Activated CD4-positive, alpha-beta T cell treated with anti-CD3 and anti-CD28 coated beads, Interleukin-10, Interleukin-2, amounts not matched to agents 100 ng/mL and 50 ng/mL, durations not matched to agents 16 hours and 8 hours (primary cell): ENCODE measurements at places on chromosomes 3 and 15.

GRCh38 chr15:90620379-90621067 is 90.8 kb downstream of the CRTC3 start:
- peak; percentile 53 for DNase-seq

DNA sequence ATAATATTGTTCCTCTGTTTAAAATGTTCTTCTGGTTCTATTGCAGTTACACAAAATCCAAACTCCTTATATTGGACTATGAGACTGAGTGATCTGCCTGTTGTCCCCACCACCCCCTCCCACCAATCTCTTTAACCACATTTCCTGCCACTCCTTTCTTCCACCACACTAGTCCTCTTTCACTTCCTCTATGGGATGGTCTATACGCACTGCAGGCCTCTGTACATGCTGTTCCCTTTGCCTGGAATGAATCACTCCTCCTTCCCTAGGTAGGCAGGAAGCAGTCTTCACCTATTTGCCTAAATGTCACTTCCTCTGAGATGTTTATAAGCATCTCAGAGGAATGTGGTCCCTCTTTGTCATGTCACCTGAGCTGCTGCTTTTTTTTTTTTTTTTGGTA is 4.0 kb downstream of the MAP2K1 start:
- DNase-seq, result peak; percentile 77

DNA sequence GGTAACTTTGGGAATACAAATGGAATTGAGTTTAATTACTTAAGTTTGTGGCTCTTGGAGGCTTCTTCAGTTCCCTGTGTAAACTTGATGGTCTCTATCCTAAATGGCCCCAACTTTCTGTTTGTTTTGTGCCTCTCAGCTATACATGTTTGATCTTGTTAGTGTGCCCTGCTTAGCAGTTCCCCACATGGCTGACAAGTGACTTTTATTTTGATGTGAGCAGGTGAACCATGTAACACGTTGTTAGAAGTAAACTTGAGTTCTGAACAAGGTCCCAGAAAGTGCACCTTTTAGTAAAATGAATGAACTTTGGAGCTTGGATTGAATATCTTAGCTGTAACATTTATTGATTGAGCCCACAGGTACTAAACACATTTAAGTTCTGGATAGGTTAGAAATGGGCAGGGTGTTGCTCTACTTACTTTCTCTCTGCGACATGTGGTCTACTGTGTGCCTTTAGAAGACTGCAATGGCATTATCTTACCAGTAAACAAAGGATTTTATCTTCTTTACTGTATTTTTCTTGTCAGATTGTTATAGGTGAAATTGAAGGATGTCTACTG is 4.5 kb downstream of the LSM3 start:
- DNase-seq, result no peak

DNA sequence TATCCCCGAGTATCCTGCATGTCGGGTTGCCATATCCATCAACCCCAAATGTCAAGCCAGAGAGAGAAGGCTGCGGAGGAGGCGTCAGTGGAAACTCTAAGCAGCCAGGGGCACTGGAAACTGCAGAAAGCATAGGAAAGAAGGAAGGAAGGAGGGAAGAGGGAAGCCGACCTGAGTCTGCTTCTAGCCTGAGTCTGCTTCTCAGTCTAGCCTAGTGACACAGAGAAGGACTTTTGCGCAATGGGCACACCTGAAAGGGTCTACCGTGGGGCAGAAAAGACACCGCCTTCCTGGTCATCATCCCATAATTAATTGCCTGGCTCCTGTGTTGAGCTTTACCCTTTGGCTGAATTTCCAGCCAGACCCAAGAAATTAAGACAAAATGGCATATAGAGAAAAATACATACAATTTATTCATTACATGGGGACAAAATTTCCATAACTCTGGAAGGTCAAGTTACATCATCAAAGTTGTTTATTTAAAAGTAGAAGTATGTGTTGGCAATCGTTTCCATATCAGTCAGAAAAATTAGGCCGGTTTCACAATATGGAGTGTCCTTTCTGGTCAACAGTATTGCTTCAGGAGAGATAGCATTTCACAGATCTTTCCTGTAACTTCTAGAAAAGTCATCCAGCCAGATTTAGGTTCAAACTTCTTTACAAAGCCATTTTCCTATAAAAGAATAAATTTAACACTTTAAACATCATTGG is 10.3 kb downstream of the BCL2A1 start:
- DNase-seq, result no peak

DNA sequence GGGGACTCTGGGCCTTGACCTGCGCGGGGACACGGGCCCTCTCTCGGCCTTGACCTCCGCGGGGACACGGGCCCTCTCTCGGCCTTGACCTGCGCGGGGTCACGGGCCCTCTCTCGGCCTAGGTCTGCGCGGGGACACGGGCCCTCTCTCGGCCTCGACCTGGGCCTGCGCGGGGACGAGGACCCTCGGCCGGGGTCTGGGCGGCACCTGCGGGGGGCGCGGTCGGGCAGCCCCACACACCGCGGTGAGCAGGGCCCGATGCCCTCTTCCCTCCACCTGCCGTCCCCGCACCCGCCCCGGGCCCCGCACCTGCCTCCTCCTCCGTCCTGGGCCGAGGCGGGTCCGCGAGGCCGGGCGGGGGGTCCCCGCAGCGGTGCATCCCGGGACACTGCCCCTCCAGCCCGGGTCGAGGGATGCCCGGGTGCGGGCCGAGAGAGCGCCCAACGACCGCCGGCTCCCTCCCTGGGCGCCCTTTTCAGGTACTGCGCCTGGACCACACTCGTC is 15.6 kb upstream of the CERS3 start:
- no peak for DNase-seq

DNA sequence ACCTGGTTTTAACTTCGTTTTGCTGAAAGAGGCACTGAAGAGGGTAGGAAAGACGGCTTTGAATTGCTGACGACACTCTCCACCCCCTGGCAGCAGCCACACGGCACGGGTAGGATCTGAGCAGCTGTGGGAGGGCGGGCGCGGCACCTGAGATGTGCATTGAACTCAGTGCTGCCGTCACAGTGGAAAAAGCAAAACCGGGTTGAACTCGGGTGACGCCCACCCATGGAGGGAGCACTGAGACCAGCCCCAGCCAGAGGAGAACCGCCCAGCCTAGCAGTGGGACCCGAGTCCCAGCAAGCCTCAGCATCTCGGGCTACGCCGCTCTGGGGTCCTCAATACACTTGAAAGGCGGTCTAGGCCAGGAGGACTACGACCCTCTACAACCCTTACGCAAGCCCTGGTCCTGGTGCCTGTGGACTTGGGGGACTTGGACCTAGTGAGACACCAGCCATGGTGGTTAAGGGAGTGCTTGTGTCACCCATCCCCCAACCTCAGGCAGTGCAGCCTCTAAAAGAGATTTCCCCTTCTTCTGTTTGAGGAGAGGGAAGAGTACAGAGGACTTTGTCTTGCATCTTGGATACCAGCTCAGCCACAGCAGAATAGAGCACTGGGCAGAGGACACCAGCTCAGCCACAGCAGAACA is 50.0 kb upstream of the RPL35A start:
- no peak for DNase-seq

DNA sequence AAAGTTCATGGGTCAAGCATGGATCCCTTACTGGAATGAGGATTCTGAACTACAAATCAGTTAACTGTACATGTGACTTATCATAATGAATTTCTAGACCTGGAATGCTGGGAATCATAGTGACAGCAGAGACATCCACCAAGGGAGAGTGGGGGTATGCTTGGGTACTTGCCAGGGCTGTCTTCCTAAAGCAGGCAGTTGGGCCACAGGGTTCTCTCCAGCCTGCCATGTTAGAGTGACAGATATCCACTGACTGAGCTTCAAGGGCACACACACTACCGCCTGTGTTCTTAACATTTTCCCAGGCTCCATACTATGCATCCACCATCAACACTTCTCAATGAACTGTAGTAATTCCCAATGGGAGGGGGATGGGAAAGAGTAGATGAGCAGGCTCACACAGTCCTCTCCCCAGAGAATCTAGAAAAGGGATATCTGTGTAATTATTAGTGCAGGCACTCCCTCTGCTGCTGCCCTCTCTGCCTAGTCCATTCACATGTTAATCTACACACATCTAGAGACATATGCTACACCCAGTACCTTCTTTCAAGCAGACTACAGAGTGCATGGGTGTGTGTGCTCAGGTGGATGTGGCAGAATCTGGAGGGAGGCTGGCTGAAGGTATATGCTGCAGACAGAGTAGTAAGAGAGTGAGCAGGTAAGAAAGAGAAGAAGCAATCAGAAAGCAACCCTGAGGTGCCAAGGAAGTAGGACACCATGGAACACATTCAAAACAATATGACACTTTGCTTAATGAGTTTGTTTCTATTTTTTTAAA is 3.7 kb downstream of the FSTL1 start:
- no peak for DNase-seq

- DNase-seq, result no peak
These were observed 165.5 kb downstream of the VGLL4 start for GRCh38 chr3:11478167-11478566.

GRCh38 chr3:8001712-8002111 is 499.9 kb upstream of the LMCD1 start:
- no peak for DNase-seq

GRCh38 chr3:29274667-29275066 is 6.2 kb upstream of the RBMS3 start:
- peak; percentile 26 for DNase-seq

GRCh38 chr15:79035814-79036213 is 54.8 kb downstream of the RASGRF1 start:
- DNase-seq, result no peak

DNA sequence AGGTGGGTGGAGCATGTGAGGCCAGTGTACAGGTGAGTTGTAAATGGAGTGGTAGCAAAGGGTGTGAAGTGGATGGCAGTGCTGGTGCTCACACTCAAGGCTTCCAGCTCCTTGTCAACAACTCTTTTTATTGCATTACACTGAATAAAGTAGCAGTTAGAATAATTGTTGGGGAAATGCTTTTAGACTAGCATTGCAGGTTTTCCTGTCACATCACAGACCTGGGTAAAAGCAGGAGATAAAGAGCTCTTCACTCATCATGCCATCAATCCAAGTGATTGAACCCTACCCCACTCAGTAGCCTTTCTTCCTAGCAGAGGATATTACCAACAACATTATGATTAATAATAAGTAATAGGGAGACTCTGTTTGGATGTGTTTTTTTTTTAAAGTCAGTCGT is 81.6 kb downstream of the CDIN1 start:
- no peak for DNase-seq

DNA sequence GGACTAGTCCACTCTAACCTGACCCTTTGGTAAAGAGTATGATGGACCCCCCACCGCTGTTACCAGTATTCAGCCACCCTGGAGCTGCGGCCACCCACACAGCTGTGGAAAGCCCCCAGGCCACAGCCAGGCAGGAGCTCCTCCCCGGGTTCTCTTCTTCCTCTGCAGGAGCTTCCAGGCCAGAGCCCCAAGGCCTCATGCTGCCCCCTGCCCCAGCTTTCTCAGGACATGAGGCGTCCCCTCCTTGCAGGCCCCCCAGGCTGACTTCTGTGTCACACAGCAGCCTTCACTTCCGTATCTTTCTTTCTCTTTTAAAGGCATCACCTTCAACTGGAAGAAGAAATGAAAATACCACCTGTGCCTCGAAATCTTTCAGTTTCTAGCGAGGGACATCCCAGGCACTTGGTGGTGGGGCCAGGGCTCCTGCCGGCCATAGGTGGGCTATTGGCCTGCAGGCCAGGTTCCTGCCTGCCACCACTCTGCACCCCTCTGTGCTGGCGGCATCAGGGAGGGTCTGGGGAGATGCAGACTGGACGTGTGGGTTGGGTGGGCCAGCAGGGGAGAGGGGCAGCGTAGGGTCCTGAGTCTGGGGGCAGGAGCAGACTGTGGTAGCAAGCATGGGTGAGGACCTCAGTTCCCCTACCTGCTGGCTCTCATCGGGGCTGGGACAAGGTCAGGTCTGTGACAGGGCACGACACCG is 19.9 kb downstream of the KLF13 start:
- peak; percentile 45 for DNase-seq

DNA sequence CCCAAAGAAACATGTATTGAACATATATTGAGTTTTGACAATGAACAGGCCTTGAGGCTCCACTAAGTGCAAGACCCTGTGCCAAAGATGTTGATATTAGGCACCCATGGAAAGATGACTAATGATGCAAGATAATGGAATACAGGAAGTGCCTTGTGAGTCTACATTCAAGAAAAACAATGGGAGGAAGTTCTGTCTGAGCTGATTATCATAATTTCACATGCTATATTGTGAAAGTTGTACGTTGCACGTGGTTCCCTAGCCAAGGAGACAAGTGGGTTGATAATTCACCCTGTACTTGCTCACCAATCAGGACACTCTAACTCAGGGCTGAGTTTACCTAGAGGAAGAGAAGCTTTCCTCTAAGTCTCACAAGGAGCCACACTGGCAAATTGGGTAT is 186.9 kb upstream of the STAC start:
- no peak for DNase-seq

GRCh38 chr3:70312336-70312735 is at the start of gene MDFIC2:
Gene MDFIC2, minus strand, starts transcription at chr3:70312638. Its CDS starts 665 bp downstream, at chr3:70311973.
- DNase-seq, result no peak

- DNase-seq, result no peak
These were observed 196.4 kb downstream of the UACA start for GRCh38 chr15:70566989-70567388.

GRCh38 chr3:42880601-42881451 is 5.1 kb upstream of the CYP8B1 start:
- DNase-seq, result peak; percentile 93

GRCh38 chr3:7682822-7683229 is 818.8 kb upstream of the LMCD1 start:
- no peak for DNase-seq

GRCh38 chr3:2372306-2372705 is 273.6 kb downstream of the CNTN4 start:
- DNase-seq, result no peak

DNA sequence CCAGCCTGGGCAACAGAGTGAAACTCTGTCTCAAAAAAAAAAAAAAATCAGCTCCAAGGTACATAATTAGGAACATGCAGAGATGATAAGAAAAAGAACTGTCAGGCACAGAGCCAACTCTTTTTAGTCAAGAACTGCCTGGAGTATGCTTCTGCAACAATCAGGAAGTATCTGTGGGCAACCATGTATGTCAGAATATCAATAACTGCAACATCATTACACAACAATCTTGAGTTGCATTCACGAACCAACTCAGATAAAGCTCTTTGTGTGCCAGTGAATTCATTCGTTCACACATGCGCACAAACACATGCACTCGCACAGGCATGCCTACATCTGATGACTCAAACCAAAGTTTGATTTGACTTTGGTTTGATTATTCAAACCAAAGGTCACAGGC is 32.1 kb downstream of the EFHB start:
- DNase-seq, result no peak
